CD4-positive, alpha-beta T cell treated with Interleukin-12 subunit alpha and Interleukin-12 subunit beta, for 1 hour (primary cell): ENCODE measurements at places on chromosomes 7 and 10.

GRCh38 chr7:1093502-1093843 is 5.6 kb downstream of the GPER1 start:
- DNase-seq = no peak

- DNase-seq = peak; percentile 68
These were observed 37.1 kb downstream of the PRKCQ start for GRCh38 chr10:6542999-6543430.

GRCh38 chr10:117723343-117723742 is 180.8 kb downstream of the EMX2 start:
- no peak for DNase-seq

DNA sequence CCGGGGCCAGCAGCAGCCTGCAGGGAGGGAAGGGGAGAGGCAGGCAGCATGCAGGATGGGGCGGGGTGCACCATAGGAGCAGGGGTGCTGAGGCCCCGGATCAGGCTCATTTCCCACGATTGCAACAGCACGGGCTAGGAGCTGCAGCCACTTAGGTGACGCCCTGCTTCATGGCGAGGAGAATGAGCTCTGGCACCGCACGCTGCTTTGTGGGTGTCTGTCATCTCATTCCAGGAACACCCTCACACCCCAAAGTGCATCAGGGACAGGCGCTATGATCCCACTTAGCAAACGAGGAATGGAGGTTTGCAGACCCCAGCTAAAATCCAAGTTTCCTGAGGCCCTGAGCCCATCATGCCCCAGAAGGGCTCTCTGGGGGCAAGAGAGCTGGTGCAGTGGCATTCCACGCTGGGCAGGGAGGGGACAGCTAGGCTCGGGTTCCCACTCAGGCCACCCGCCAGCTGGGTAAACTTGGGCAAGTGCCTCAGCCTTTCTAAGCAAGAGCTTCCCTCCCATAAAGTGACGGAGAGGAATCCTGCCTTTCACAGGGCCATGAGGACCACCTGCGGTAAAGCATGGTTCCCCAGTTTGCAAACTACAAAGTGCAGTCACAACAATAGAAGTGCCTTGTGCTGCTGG is 9.3 kb downstream of the KCNH2 start:
- no peak for DNase-seq

DNA sequence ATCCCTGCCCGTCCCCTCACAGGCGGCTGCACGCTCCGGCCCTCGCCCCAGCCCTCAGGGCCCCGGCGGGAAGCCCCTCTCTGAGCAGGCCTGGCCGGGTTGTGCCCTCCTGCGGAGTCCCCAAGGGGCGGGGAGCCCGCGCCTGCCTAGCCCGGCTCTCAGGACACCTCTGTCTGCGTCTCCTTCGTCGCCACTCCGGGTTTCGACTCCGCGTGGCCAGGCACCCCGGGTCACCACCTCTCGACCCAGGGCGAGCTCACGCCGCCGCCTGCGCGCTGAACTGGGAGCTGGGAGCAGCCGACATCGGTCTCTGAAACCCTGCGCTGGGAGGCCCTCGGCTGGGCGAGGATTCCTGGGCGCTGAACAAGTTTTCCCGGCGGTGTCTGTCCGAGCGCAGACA is 6.2 kb upstream of the OGDHL start:
- no peak for DNase-seq

GRCh38 chr7:82539969-82540368 is 96.4 kb upstream of the CACNA2D1 start:
- DNase-seq = no peak

- DNase-seq = no peak
These were observed 38.2 kb downstream of the PPP1R3A start for GRCh38 chr7:113880559-113880958.

DNA sequence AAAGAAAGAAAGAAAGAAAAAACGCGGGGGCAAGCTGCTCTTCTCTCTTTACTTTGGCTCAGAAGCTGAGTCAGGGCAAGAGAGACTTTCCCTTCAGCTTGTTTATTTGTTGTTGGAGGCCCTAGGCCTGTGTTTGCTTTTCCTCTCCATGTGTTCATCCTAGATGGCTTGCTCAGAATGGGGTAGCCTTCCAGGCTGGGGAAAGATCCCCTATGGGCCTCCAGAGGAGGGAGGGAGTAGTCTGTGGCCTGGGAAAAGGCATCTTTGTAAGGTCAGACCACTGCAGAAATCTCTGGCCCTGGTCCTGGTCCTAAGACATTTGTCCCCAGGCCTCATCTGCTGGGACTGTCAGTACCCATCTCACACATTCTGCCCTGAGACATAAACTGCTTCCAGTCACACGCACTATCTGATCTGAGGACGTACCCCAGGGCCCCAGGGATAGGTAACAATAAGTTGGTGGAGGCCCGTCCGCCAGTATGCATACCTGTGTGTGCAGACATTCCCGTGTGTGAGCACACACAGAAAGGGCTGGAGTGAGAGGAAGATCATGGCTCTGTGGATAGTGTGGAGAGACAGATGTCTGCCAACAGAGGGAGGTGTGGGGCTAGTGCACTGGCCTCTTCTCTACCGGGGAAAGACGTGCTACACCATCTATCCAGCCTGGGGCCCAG is 4.9 kb upstream of the SCD start:
- DNase-seq = peak; percentile 51

DNA sequence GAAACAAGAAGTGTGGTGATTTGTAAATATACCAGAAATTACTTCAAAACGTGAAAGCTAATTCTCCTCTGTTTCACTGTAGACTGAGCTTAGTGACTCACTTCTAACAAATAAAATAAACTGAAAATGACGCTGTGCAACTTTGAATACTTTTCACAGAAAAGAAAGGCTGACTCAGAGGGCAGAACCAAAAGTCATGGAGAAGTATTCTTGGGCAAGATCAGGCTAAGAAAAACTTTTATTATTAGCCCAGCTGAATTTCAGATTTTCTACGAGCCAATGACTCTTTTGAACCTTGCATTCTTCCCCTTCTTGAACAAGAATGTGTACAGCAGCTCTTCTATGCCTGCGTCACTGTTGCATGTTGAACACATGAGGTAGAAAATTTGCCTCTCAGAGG is 527.3 kb upstream of the GHITM start:
- no peak for DNase-seq

- peak; percentile 23 for DNase-seq
These were observed 89.3 kb downstream of the SLIT1 start for GRCh38 chr10:97096261-97097083.

DNA sequence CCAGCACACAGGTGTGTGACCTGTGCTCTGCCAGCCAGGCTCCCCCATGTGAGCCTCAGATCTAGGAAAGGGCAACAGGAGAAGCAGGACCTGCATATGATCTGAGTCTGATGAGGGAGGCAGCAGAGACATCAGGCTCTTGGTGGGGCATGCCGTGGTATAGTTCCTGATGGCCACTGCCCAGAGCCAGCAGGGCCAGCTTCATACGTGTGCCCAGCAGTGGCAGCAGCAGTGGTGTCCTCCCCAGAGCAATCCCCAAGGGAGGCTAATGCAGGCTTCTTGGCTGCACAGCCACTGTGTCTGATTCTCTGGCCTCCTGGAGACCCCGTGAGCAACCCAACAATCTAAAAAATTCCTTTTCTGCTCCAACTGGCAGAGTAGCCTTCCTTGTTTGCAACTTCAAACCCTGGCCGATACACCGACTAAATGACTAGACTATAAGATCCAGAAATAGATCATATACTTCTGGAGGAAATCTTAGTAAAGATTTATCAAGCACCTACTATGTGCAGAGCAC is 230.6 kb upstream of the ZMIZ1 start:
- no peak for DNase-seq

DNA sequence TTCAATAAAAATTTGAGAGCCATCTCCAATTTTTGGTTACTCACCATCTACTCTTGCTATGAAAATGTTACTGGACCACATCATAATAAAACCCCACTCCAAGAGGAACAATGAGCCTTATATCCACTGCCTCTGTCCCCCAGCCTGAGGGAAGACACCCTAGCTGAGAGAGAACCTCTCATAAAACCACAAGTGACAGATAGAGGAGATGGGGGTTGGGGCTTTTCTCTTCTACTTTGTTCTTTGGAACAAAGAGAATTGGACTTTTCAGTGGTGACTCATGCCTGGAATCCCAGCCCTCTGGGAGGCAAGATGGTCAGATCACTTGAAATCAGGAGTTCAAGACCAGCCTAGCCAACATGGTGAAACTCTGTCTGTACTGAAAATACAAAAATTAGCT is 27.6 kb upstream of the TAS2R16 start:
- no peak for DNase-seq

DNA sequence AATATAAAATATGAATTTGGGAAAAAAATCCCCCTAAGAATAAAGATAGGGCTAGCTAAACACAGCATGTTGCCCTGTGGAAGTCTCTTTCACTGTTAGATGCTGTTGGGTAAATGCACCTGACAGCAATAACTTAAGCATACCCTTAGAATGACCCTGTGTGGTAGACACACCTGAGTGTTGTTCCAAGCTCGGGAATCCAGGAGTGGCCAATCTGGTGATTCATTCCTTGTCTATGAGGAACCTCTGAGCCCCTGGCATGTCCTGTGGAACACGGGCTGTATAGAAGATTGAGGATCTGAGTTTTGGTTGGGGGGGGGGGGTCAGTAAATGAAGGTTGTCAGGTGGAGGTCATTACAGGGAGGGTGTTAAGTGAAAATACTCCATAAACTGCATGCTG is 730.0 kb upstream of the IGFBP3 start:
- DNase-seq = no peak

DNA sequence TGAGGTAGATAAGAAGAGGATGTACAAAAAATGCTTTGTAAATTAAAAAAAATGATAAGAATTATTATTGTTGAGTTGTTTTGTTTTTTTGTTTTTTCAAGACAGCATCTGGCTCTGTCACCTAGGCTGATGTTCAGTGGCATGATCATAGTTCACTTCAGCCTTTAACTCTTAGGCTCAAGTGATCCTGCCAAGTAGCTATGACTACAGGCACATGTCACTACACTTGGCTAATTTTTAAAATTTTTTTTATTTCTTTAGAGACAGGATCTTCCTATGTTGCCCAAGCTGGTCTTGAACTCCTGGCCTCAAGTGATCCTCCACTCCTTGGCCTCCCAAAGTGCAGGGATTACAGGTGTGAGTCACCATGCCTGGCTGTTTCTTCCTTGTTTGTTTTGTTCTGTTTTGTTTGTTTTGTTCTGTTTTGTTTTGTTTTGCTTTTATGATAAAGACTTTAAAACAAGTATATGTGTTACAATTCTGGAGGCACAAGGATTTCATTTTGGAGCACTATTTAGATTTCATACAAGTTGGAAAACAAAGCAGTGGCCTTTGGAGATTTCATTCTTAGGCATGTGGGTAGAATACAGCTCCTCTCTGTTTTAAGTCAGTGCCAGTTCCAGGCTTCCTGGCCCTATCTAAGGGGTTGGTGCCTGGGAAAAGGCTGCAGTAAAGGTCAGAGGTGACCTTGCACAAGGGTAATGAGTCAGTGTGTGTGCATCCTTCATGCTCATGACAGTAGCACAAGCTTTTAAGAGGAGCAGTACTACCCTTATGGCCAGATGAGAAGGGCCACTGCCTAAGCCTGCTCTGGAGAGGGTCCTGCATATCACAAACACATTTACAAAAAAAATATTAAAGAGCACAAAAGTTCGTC is 17.9 kb downstream of the FGFBP3 start:
- no peak for DNase-seq

DNA sequence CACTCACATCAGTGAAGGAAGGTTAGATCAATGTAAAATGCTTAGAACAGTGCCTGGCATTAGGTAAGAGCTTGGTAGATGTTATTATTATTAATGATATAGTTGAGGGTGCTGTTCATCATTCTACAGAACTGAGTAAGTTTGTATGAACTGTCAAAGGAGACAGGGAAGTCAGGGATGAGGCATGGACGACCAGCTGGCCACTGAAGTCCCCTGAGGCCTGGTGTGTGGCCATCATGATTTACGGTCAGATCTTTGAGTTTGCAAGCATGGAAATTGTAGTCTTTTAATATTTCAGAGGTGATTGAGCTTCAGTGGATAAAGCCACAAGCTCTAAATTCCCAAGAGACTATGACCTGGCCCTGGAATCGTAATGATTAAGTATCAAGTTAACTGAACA is 6.9 kb downstream of the ARMC3 start:
- no peak for DNase-seq

DNA sequence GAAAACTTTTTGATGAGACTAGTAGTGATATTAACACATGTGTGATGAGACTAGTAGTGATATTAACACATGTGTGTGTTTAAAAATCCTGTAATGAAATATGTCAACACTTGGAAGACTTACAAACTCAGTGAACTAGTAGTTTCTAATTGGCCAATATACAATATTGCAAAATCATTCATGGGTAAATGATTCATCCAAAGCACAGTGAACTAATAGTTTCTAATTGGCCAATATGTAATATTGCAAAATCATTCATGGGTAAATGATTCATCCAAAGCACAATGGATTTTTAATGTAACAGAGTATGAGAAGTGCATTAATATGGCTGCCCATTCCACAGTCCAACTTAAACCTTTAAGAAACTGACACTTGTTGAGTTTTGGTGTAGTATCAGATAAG is 77.8 kb downstream of the ATAD1 start:
- DNase-seq = no peak

DNA sequence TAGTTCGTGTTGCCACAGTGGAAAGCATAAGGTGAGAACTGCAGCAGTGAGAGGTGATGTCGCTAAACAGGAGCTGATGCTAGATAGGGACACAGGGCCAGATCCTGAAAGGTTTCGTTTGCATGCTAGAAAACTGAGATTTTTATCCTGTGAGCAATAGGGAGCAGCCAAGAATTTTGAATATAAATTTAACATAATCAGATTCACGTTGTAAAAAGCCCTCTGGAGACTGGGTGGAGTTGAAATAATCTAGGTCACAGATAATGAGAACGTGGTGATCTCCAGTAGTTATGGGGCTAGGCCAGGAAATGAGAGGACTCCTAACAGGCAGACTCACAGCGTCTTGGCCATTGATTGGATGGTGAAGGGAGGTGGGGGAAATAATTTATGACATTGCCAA is 92.1 kb upstream of the IMMP2L start:
- no peak for DNase-seq

GRCh38 chr10:4590807-4591206 is 235.2 kb upstream of the AKR1E2 start:
- no peak for DNase-seq

DNA sequence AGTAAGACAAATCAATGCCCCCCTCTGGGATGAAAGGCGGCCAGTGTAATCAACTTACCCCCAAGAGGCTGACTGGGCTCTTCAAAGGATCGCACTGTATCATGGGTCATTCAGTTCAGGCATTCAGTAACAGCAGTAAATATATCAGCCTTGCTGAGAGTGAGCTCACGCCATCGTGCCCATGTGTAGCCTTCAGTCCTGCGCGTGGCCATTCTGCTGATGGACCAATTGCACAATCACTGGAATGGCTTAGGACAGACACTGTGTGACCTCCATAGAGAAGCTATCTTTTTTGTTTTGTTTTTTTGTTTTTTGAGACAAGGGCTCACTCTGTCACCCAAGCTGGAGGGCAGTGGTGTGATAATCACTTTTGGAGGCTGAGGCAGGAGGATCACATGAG is 9.1 kb upstream of the PRKRIP1 start:
- DNase-seq = no peak
